Activated B cell treated with CpG ODN at 0.5 μM for 24 hours (primary cell): ENCODE measurements at places on chromosomes 4 and X. TPM values are rescaled to one million over a fixed set of nuclear protein-coding genes. Genes with fewer than 3 reads are reported as not detected.
A peak's percentile ranks its signal among the peaks of the same experiment; 100 is the strongest.

DNA sequence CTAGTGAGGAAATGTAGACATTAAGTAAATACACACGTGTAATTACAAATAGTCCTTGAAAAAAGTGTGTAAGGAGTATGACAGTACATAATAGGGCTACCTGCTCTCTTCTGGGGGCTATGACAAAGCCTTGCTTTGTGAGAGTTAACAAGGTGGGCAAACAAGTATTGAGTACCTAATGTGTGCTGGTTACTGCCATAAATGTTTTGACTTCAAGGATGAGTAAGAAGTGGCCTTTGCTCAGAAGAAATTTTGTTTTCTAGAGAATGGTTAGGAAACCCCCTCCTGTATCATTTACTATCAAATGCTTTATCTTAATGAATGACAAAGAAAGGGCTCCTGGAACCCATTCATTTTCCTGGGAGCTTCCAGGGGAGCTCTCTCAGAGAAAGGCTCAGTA lies 167.0 kb upstream of the CASK start:
- DNase-seq, result no peak

DNA sequence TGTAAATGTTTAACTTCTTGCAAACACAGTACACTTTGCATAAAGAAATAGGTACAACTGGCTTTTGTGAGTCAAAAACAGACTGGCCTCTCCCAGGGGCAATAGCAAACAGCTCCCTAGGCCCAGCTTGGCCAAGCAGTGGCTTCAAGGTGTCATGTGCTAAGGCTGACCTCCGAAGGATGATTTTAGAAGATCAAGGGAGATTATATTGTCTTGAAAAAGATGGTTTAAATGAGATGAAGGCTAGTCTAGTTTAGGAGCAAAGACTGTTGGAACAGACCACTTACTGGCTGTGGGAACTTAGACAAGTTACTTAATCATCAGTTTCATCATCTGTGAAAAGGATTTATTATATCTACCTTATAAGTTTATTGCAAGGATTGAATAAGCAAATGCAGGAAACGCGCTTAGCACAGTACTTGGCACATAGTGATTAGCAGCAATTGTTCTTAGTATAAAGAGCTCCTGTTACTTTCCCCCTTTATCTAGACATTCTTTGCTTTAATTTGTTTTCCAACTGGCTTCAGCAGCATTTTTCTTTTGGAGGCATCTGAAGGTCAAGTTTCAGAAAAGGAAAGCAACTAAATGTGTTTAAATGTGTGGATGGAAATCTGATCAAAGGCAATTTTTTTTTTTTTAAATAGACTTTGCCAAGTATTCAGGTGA lies 17.2 kb downstream of the ANXA3 start:
- no peak for DNase-seq

DNA sequence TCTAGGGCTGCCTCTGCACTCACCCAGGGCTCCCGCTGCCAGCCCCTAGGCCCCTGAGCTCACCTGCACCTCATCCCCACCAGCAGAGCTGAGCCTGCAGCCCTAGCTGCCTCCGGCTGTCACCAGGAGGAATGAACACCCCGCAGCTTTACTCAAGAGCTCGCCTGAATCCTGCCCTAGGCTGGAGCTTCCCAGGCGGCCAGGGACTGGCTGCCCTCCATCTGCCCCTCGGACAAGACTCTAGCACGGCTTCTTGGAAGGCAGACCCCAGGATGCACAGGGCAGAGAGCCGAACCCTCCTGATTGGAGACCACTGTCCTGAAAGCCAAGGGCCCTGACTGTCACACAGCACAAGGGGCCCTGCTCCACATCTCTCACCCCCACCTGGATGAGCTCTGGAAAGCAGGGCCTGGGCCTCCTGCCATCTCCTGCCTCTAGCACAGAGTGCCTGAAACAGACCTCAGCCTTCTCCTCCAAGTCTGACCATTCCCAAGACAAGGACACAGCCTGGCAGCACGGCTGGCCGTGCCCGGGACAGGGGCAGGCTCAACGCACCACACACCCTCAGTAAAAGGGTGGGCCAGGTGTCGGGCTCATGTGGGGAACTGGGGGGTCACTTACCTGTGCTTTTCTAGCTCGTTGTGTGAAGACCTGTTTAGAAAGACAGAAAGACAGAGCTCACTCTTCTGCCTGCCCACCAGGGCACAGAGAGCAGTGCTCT lies 4.4 kb downstream of the MXD4 start:
- peak; percentile 12 for DNase-seq

DNA sequence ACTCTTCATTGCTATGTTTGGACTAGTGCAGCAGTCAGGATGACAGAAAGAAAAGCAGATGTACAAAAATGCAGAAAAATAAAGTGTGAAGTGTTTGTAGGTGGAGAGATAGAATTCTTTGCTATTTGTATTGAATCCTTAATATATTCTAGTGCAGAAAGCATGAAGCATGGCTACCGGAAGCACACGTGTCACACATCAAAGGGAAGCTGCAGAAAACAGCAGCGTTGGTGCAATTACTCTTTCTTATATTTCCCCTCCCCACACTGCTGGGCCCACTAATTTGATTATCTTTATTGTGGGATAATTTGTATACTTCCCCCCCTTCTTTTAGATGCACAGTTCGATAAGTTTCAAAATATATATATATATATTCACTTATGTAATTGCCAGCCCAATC lies 35.9 kb upstream of the TAPT1 start:
- no peak for DNase-seq

GRCh38 chr4:185590982-185591381 lies 55.7 kb upstream of the PDLIM3 start:
- DNase-seq, result no peak

DNA sequence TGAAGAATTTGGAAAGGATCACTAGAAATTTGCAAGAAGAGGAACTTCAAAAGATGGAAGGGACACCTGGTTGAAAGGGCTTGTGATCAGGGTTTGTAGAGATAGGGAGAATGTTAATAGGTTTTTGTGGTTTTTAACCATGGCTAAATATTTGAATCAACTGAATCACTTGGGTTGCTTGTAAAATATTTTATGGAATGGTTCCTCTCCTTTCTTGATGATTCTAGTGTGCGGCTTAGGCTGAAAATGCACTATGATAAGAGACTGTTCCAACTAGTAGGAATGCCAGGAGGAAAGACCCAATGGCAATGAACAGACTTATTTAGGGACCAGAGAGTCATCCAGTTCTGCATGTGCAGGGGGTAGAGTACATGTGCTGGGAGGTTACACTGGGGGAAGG lies 408.2 kb downstream of the ARHGAP24 start:
- DNase-seq, result no peak

DNA sequence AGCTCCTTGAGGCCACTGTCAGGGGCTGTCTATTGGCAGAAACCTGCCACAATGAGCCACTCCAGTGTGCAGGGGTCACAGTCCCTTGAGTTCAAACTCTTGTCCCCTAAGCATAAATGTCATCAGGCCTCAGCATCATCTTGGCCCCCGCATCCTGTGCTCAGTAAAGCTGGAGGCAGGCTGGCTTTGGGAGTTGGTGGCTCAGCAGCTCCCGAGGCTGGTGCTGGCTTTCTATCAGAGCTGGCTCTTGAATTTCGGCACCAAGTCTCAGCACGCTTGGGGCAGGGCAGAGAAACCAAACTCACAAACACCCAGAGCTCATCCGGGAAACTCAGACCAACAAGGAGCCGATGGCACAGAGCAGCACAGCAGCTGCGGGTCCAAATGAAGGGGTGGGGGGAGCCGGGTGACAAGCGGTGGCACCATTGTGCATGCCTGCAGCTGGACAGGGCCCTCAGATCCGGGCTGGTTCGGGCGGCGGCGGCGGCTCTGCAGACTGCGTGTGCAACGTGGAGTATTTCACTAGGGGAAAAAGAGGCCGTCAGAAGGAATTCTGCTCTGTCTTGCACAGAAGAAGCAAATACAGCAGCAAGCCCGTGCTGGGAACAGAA lies 75.5 kb downstream of the MTMR1 start:
- DNase-seq, result no peak

DNA sequence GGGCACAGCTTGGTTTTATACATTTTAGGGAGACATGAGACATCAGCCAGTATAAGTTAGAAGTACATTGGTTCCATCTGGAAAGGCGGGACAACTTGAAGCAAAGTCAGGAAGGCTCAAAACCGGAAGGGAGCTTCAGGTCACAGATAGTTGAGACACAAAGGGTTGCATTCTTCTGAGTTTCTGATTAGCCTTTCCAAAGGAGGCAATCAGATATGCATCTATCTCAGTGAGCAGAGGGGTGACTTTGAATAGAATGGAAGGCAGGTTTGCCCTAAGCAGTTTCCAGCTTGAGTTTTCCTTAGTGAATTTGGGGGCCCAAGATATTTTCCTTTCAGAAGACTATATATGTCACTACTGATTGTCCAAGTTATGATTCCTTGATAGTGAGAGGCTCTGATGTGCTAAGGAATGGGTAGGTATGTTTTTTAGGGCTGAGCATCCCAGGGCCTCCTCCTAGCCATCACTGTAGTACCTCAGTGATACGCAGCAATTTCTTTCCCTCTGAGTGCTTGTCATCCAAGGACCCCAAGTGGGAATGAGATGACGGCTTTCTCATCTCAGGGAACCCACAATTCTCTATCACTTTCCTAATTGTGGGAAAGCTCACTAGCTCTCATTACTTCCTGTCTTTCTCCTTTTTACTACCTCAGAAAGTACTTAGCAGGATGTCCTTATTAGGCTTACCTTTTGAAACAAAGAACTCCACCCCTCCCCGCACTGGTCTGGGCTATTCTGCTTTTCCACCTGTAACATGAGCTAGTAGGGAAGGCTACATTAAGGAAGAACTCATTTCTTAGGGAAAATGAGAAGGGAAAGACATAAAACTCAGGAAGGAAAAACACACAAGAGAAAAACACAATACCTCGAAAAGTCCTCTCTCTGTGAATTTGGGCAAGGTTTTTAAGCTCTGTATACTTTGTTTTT lies 632.7 kb downstream of the RAPGEF2 start:
- no peak for DNase-seq

DNA sequence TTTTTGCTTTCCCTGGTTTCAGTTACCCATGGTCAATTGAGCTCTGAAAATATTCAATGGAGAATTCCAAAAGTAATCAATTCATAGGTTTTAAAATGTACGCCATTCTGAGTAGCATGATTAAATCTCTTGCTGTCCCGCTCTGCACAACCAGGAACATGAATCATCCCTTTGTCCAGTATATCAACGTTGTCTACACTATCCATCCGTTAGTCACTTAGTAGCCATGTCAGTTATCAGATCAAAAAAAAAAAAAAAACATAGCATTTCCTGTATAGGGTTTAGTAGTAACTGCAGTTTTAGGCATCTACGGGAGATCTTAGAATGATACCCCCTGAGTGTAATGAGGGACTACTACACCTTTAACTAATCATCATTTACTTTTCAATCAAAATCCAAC lies 15.1 kb downstream of the LAMP2 start:
- no peak for DNase-seq

DNA sequence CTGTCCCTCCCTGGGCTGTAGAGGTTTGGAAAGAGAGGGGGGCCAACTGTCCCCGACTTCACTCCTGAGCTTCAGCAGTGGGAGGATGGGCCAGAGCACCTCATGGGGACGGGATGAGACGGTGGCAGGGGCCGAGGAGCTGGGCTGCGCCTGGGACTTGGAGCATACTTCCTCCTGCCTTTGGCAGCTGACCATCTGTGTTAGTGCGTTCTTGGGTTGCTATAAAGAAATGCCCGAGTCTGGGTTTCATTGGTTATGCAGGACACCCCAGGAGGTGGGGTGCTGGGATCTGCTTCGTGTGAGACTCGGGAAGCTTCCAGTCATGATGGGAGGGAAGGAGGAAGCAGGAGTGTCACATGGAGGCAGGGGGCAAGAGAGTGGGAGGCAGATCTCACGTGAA lies 7.4 kb downstream of the PSAPL1 start:
- DNase-seq, result no peak

GRCh38 chr4:971666-972500 lies 1.5 kb downstream of the DGKQ start:
- DNase-seq, result no peak

DNA sequence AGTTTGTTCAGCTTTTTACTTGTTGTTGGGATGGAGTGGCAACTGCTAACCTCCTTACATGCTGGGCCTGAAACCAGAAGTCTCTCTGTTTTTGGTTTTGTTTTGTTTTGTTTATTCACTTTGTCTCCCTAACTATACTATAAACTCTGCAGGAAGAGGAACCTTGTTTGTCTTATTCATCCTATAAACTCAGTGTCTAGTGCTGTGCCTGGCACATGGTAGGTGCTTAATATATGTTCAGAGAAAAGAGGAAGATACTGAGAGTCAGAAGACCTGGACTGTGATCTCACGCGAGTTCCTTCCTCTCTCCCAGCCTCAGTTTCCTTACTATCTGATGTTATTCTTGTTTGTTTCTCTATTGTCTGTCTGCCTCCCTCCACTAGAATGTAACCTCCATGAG lies 71.3 kb downstream of the PRPS1 start:
- no peak for DNase-seq

DNA sequence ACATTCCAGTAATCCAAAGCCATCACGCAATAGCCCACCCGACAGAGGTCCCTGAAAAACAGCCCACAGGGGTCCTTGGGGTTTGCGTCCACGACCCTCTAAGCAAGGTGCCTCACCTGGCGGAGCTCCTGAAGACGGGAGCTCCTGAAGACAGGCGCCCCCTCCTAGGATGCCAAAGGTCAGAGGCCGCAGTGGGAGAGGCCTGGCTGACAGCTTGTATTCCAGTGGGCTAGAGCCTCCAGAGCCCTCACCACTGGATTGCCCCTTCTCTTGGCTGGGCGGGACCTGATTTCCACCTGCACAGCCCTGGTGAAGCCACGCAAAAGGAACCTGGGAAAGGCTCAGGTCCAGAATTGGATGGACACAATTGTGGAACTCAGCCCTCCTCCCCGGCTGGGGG lies 29.7 kb upstream of the WFS1 start:
- no peak for DNase-seq

DNA sequence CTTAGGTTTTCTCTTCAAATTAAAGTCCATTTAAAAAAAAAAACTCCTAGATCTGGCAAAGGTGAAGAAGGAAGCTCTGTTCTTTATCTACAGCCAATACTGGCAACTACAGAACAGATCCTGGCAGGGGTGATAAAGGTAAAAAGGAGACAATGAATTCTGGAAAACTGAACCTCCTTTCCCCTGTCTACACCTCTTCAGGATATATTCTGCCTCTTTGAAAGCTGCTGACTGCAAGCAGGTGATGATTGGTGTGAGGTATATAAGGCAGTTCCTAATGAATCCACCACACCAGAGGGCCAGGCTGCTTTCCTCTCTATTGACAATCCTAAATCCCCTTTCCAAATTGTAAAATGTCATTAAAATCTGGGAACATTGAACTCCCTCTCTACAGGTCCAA lies 370.1 kb downstream of the PPP3CA start:
- DNase-seq, result no peak

GRCh38 chr4:182770259-182770995 lies 146.8 kb downstream of the DCTD start:
- no peak for DNase-seq

- no peak for DNase-seq
These were observed 75.2 kb downstream of the CD38 start for GRCh38 chr4:15853345-15853744.

The RNF212 gene
- 2.1 and 2.4 TPM in 2 replicates for total RNA-seq

The OPN1LW gene
- not detected in 2 replicates for total RNA-seq

The PAGE2B gene
- not detected in 2 replicates for total RNA-seq

The ERVMER34-1 gene
- not detected in 2 replicates for total RNA-seq
